ENCODE measurements at places on chromosomes 11 and 22.

GRCh38 chr22:46587061-46587460 is 33.1 kb upstream of the GRAMD4 start:
- DNase-seq, result no peak

DNA sequence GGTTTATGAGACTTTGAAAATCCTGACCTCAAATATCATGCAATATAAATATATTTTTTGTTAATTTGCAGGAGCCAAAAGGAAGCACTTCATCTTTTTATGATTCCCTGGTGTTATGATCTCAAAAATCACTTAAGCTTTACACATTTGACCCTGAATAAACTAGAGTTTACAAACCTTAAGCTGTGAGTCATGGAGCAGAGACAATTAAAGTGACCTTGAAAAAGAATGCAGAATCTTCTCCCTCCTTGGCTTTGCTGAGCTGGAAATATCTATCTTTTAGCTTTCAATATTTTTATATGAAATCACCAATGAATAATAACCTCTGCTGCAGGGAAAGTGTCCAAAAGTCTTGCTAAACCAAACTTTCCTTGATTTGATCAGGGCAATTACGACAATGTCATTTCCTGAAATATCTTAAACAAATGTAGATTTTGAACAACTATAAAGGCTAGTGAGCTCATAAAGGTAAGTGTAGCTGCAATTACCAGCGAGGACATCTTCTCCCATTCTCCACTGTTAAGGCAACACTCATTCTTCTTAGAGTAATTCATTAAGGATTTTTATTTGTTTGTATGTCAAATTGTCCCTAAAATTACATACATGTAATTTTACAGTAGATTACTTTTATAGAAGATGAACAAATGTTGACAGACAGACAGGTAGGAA is 747.0 kb upstream of the LUZP2 start:
- no peak for DNase-seq

- DNase-seq, result no peak
Measured at GRCh38 chr11:117828611-117829368, 4.2 kb upstream of the FXYD2 start.

DNA sequence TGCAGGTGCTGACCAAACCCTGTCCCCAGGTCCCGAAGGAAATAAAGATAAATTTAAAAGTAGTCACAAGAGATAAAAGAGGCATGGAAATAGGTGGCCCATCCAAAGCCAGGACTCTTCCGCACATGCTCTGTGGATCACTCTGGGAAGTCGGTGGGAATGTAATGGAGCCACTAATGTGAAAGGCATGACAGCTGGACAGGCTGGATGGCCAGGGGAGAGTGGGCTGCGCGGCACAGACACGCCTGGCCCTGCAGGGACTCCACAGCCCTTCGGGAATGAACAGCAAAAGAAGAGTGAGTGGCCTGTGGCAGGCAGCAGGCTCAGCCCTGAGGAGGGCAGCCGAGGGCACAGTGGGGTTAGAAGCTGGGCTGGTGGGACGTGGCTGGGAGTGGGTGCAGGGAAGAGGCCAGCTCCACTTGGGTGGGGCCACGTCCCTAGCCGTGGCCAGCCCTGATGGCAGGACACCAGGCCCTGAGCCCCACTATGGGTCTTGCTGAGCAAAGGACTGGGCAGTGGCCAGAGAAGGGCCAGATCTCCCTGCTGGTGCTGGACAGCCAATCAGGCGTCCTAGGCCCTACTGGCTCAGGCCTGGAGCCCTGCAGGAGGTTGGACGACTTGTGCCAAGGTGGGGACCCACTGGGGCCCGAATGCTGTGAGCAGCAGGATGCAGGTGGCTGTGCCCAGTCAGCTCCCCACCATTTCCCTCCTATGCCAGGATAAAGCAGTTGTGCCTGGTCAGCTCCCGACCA is 31.3 kb upstream of the GNB1L start:
- no peak for DNase-seq

DNA sequence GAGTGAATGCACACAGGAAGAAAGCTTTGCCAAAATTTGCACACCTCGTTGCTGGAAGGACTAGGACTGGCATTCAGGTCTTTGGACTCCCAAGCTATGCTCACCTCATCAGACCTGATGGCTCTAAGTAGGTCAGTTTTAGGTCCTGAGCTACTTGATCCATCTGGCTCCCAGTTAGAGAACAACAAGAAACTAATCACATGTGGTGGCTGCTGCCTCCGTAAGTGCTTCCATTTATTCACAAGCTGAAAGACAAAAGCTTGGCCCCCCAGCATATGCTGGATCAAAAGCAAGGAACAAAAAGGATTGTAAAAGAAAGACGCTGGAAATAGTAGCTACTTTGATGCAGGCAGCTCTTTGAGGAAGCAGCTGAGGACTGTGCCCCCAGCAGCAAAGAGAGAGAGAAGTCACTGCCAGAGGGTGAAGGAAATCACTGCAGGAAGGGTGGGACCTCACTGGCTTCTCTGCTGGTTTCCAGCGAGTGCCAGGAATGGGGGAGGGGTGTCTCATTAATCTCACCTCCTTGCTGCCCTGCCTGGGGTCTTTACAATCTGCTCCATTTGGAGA is 268.9 kb downstream of the KIRREL3 start:
- DNase-seq, result no peak

DNA sequence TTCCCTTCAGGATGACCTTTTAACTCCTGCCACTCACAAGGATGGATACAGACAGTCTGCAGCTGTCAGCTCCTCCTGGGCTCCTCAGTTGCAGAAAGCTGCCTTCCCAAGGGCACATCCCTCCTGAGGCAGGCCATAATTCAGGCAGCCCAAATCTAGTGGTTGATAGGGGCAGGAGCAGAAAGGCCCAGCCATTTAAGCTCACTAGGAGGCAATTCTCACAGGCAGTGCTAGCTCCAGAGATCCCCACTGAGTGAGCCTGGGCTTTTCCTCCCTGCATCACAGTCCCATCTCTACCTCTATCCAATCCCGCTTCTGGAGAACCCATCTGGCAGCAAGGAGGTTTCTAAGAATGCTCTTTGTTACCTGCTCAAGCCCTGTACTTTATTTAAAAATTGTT is 200.6 kb downstream of the ARHGAP42 start:
- no peak for DNase-seq

DNA sequence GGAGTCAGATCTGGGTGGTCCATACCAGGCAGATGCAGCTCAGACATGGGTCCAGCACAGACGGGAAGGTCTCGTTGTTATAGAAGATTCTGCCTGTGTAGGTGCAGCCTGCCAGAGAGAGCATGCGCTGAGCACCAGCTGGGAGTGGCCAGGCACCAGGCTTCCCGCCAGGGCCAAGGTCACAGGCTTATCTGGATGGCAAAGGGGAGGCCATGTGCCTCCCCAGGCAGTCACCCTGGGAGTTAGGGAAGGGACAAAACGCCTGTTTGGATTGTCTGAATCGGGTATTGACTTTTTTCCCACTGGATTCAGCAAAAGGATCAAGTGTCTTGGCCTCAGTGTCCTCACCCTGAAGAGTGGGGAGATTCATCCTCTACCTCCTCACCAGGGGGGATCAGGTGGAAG is 26.5 kb downstream of the PGA5 start:
- no peak for DNase-seq

- DNase-seq, result peak; percentile 50
Measured at GRCh38 chr22:41697126-41697775, 2.1 kb upstream of the MEI1 start.

- no peak for DNase-seq
Measured at GRCh38 chr11:116736763-116737162, 36.0 kb downstream of the BUD13 start.

DNA sequence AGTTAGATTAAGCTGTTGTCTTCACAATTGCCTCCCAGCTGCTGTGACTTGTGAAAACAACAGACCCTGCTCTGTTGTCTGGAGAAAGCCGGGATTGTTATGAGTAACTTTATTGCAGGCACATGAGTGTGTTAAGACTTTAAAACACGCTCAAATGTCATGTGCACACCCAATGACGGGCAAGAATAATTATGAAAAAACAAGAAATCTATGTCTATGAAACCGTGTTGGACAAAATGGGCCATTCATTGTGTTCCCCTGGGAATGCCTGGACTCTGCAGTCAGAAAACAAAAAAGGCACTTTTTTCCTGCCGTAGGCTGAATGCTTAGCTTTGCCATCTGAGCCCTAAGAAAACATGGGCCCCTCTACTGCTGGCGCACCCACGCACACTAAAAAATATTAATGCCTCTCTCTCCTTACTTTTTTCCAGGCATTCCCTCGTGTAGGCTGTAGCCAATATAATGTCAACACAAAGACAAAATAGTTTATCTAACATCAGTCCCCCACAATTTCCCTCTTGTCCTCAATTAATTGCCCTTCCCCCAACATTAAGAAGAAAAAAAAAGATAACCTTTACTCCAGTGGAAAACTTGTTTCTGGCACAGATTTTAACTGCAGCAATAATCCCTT is 207.9 kb downstream of the SOX6 start:
- no peak for DNase-seq

DNA sequence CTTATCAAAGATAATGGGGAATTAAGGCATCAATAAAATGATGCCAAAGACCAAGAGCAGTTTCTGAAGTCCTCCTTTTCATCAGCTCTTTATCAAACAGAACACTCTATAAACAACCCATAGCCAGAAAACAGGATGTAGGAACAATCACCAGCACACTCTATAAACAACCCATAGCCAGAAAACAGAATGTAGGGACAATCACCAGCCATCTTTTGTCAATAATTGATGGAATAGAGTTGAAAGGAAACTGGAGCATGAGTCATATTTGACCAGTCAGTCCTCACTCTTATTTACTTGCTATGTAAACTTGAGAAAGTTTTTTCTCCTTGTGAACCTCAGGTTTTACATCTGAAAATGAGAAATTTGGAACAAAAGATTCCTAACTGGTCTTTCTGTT is 10.0 kb downstream of the MS4A2 start:
- no peak for DNase-seq

GRCh38 chr11:123122852-123123251 is 60.9 kb upstream of the HSPA8 start:
- no peak for DNase-seq

DNA sequence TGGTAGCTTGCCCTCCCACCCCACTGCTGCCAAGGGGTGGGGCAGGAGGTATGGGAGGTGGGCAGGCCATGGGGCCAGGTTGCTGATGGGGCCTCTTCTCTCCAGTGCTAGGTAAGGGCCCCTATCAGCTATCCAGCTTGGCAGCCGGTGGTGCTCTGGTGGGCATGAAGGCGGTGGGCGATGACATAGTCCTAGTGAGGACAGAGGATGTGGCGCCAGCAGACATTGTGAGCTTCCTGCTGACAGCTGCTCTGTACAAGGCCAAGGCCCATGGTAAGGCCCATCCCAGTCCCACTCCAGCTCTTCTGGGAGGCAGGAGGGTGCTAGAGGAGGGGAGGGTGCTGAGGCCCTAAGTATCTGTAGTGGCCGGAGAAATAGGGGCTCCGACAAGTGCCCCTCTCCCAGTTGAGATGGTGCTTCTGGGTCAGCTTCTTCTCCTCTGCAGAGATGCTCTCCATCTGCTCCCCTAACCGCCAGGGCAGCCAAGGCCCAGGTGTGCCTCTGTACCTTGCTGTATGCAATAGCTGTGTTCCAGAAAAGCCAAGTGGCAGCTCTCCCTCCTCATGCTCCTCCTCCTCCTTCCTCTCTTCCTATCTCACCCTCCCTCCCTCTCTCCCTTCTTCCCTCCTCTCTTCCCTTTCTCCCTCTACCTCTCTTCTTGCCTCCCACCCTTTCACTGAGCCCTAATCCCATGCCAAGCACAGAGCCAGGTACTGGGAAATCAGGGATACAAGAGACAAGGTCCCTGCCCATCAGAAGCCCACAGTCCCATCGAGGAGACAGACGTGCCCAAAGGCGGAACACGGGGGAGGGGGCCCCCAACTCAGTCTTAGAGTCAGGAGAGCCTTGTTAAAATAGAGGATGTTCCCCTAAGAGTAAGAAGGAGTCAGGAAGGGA is 55.3 kb downstream of the OTOG start:
- no peak for DNase-seq

GRCh38 chr22:30273711-30274436 is 7.2 kb upstream of the OSM start:
- no peak for DNase-seq

- DNase-seq, result no peak
Measured at GRCh38 chr11:7900686-7901085, 30.4 kb downstream of the OR10A6 start.

DNA sequence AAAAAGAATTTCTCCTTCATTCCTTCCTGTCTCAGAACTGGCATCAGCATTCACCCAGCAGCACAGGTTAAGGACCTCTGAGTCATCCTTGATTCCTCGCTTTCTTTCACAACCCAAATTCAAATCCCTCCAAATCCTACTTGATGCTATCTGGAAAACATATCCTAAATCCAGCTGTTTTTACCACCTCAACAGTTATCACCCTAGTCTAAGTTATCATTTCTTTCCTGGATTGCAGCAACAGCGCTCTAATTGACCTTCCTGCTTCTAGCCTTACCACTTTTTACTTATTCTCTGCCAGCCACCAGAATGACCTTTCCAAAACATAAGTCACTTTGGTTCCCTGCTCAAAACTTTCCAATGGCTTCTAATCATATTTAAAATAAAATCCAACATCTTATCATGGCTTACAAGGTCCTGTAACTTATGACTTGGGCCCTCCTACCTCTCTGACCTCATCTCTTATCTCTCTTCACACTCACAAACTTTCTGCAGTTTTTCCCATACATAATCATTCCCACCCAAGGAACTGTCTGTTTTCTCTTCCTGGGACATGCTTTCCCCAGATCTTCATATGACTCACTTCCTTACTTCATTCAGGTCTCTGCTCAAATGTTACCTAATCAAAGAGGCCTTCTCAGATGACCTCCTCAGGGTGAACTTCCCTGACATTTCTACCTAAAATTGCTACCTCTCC is 119.4 kb downstream of the TTC28 start:
- no peak for DNase-seq

DNA sequence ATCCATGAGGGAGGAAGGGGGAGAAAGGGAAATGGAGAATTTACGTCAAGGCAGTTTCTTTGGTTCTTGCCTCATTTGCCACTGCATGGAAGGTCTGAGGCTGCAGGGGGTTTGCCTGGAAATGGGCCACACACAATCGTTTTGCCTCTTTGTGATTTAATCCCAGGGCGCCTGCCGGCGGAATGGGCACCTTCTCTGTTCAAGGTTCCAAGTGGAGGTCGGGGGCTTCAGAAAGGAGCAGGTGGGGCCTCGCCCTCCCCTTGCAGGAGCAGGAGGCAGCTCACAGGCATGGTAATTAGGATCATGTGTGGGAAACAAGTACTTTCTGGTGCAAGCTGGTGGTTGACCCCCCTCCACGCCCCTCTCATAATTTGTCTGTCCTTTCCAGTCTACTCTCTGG is 29.9 kb downstream of the MPPED1 start:
- no peak for DNase-seq
